Stimulated activated naive B cell treated with anti-CD40 and anti-IgM and Interleukin-4, amounts not matched to agents 10 μg/mL and 1 μg/mL and 100 μg/mL, for 72 hours (primary cell): ENCODE measurements at places on chromosomes 1 and 21.

GRCh38 chr21:43306911-43307676, 119.8 kb downstream of the SIK1 start:
- peaks cover 18% of the 10 kb centered on the region for H3K27me3 ChIP-seq
- H3K4me3 ChIP-seq: peak overlapping the region; percentile 15
- peak; percentile 86 for DNase-seq
- H3K27ac ChIP-seq: peak overlapping the region; percentile 94

GRCh38 chr1:115373305-115373704, 35.3 kb upstream of the NGF start:
- H3K4me1 ChIP-seq: no peaks in the 10 kb centered on the region
- no peaks in the 10 kb centered on the region for H3K36me3 ChIP-seq
- DNase-seq: no peak
- H3K27ac ChIP-seq: no peak overlapping the region
- H3K4me3 ChIP-seq: no peak overlapping the region
- H3K27me3 ChIP-seq: no peaks in the 10 kb centered on the region

DNA sequence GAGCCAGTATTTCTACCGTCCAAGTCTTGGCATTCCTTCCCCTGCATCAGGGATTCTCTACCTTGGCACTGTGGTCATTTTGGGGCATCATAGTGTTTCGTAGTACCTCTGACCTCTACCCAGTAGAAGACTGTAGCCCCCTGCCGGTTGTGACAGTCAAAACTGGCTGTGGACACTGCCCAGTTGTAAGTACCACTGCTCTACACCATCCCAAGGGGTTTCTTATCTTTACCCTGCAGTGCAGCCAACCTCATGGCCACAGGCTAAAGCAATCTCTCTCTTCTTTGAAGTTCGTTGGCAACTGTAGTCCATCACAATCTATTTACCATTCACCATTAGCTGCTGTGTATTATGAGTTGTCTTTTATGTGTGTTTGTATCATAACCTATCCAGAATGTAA, 29.3 kb upstream of the ERO1B start:
- no peaks in the 10 kb centered on the region for H3K36me3 ChIP-seq
- peaks cover 6% of the 10 kb centered on the region for H3K27me3 ChIP-seq
- H3K27ac ChIP-seq: no peak overlapping the region

GRCh38 chr1:82052563-82052962, 251.8 kb downstream of the ADGRL2 start:
- H3K27ac ChIP-seq: no peak overlapping the region
- DNase-seq: no peak
- H3K4me1 ChIP-seq: no peaks in the 10 kb centered on the region
- no peaks in the 10 kb centered on the region for H3K27me3 ChIP-seq
- H3K36me3 ChIP-seq: no peaks in the 10 kb centered on the region

GRCh38 chr1:193451606-193452005, 265.2 kb upstream of the B3GALT2 start:
- DNase-seq: no peak
- no peak overlapping the region for H3K4me3 ChIP-seq
- no peaks in the 10 kb centered on the region for H3K36me3 ChIP-seq
- H3K27ac ChIP-seq: no peak overlapping the region
- H3K4me1 ChIP-seq: peaks cover 12% of the 10 kb centered on the region
- H3K27me3 ChIP-seq: no peaks in the 10 kb centered on the region

DNA sequence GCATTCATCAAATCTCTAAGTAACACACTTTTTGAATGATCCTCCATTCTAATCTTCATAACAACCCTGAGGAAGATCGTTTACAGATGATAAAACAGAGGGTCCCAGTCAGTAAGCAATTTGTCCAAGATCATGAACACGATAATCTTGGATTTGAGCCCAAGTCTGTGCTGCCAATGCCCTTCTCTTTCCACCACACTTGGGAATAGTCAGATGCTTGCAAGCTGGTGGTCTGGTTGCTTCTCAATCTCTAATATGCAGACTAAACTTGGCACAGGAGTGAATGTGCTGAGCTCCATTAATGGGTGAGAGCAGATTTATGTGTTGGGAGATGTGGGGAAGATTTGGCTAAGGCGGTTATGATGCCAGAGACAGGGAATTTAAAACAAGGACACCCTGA, 430.6 kb upstream of the DAB1 start:
- H3K4me3 ChIP-seq: no peak overlapping the region
- no peaks in the 10 kb centered on the region for H3K27me3 ChIP-seq
- DNase-seq: no peak
- H3K36me3 ChIP-seq: no peaks in the 10 kb centered on the region
- no peak overlapping the region for H3K27ac ChIP-seq

DNA sequence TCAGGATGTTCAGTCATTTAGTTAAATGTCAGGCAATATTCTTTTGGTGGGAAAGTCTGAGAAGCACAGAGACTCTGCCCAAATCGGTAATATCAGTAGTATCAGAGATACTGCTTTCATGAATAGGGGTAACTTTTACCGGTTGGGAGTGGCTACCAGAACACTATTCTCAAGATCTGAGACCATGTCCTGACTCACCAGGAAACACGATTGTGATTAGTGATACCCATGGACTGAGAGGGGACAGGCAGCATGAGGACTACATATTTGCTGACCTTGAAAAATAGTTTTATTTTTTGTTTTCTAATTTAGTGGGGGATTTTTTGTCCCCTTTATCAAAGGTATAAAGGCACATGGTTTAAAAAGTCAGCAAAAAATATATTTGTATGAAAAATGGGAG, 76.0 kb upstream of the NEK2 start:
- H3K4me1 ChIP-seq: no peaks in the 10 kb centered on the region
- no peaks in the 10 kb centered on the region for H3K27me3 ChIP-seq
- H3K36me3 ChIP-seq: peaks cover 5% of the 10 kb centered on the region
- DNase-seq: no peak

GRCh38 chr21:46028573-46029091, 47.1 kb downstream of the COL6A1 start:
- H3K27ac ChIP-seq: no peak overlapping the region
- H3K27me3 ChIP-seq: peaks cover 11% of the 10 kb centered on the region
- no peak overlapping the region for H3K4me3 ChIP-seq
- no peak for DNase-seq
- H3K4me1 ChIP-seq: no peaks in the 10 kb centered on the region
- H3K36me3 ChIP-seq: no peaks in the 10 kb centered on the region

GRCh38 chr21:43337901-43338655, 88.9 kb downstream of the SIK1 start:
- no peak overlapping the region for H3K4me3 ChIP-seq
- no peaks in the 10 kb centered on the region for H3K36me3 ChIP-seq
- H3K27me3 ChIP-seq: peaks cover 17% of the 10 kb centered on the region

GRCh38 chr1:71054281-71054731, 6.7 kb upstream of the PTGER3 start:
- H3K27me3 ChIP-seq: peaks cover 5% of the 10 kb centered on the region
- H3K4me3 ChIP-seq: no peak overlapping the region
- H3K4me1 ChIP-seq: peaks cover 7% of the 10 kb centered on the region
- no peak for DNase-seq
- peaks cover 18% of the 10 kb centered on the region for H3K36me3 ChIP-seq
